GM04504 (cell line): ENCODE measurements at places on chromosomes 4 and X.

DNA sequence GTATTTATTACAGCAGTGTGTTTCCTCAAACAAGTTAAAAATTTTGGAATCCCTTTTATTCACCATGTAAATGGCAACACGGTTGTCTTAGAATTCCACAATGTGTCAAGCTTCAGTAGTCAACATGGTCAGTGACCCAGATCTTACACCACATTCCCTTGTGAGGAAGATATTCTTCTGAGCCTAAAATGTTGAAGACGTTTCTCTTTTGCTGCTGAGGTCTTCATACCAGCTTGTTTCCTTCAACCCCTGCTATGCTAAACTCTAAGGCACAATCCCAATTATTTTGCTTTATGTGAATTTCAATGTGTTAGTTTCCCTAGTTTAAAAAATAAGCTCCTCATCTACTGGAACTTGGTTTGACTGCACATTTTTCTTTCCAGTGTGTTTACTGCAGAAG is 17.6 kb upstream of the LDB2 start:
- no peak for DNase-seq

GRCh38 chr4:35038079-35038805 is 1206.1 kb downstream of the ARAP2 start:
- no peak for DNase-seq

- DNase-seq = no peak
These were observed 44.5 kb upstream of the TRIM2 start for GRCh38 chr4:153159728-153160221.

DNA sequence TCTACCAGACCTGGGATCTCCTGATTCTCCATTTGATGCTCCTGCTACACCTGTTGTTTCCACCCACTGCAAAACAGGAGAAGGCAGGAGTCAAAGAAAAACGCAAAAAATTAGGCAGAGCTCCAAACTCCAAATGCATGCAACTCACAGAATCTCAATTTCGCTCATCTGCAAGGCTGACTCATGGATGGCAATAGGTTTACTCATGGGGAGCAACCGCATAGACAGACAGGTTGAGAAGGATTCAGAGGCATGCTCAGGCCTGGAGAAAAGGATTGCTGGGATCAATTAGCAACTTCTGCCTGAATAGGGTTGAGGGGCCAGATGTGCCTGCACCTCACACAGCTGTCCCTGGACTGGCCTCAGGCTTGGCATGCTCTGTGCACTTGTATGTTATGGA is 231.0 kb downstream of the LDB2 start:
- peak; percentile 86 for DNase-seq

DNA sequence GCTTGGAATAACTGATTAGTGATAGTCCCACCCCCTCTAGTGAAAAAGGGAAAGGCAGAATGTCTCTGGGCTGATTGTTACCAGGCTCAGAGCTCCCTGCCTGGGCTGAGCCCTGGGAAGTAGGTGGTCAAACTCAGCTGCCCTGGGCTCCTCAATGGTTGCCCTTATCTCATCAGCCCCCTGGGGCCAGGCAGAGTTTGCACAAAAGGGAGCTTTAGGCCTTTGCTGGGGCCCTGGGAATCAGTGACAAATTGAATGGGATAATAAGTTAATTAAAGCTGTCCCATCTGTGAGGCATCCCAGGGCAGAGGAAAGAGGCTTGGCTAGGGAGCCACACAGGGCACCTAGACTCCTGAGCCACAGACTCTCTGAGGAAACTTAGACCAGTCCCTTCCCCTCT is 89.0 kb downstream of the EFNB1 start:
- no peak for DNase-seq

GRCh38 chr4:48979914-48980579 is 6.0 kb upstream of the CWH43 start:
- DNase-seq = no peak

DNA sequence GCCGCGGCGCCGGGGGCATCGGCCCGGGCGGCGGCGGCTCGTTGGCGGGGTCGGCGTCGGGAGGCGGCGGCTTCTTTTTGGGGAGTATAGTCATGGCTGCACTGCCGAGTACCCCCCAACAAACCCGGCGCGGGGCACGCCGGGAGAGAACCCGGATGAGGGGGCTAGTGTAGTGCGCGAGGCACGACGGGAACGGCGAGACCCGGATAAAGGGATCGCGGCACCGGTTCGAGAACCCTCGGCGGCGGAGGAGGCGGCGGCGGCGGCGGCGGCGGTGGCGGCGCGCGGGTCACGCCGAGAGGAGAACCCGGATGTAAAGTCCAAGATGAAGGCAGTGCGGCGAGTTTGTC is at the start of gene OTUD5:
OTUD5 (minus strand) TSS at position 131 of the 350 bp plus-strand sequence; CDS start at position 94, 37 bp downstream.
- no peak for DNase-seq

DNA sequence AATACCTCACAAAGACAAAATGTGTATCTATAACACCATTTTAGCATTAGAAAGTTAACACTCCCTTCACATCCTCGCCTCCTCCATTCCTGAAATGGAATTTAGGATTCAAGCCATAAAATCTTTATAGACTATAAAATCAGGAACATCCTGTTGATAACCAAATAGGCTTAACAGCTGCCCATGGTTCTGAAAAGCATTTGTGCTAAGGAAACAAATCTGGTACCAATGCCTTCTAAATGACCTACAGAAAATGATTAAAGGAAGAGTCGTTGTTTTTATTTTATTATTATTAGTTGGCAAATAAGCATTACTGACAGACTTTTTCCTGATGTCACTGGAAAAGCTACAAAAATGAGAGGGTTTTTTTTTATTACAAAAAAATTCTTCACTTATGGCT is 79.8 kb downstream of the PAPSS1 start:
- DNase-seq = no peak

DNA sequence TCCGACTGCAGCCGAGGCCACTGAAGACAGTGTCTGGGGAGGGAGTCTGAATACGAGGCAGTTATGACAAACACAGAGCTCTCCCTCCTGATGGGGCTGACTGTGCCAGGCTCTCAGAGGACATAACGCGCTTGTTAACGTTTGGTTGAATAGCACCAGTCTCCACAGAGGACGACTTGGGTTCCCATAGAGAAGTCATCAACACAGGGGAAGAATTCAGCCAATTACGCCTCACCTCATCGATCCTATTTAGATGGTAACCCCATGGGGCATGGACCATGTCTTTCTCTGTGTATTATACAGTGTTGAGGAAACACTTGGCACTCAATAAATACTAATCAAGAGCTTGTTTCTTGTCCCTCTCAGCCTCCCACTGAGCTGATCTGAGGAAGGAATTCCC is 642.6 kb upstream of the LCORL start:
- DNase-seq = no peak

GRCh38 chrX:153832728-153833127 is 2.4 kb upstream of the PDZD4 start:
- DNase-seq = no peak

DNA sequence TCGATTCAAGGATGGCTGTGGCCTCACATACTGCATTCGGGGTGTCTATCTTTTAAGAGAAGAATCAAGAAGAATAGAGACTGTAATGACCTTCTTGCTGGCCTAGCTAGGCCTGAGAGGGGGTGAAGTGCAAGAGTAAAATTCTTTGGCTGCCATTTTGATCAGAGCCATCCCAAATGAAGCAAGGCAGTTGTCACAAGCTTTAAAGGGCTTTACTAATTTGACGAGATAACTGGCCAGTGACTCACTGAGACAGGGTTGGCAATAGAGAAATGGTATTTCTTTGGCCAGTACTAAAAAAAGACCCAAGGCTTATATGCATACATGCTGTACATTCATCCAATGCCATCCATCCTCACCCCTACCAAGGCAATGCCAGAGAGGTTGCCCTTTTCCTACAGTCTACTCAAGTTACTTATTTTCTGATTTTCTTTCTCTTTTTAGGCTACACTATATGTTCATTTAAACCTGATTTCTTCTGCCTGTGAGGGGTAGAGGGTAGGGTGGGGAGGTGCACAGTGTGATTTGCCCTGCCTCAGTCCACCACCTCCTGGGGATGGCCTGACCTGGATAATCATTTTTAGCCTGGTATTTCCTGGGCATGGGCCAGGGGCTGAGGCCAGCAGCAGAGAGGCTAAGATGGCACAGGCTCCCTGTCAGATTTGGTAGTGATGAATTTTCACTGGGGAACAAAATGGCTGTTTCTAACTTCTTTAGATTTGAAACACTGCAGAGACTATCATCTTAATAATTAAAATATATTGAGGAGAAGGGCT is 32.2 kb downstream of the ATG4A start:
- DNase-seq = no peak

GRCh38 chr4:9919047-9919446 is 102.2 kb downstream of the SLC2A9 start:
- no peak for DNase-seq

DNA sequence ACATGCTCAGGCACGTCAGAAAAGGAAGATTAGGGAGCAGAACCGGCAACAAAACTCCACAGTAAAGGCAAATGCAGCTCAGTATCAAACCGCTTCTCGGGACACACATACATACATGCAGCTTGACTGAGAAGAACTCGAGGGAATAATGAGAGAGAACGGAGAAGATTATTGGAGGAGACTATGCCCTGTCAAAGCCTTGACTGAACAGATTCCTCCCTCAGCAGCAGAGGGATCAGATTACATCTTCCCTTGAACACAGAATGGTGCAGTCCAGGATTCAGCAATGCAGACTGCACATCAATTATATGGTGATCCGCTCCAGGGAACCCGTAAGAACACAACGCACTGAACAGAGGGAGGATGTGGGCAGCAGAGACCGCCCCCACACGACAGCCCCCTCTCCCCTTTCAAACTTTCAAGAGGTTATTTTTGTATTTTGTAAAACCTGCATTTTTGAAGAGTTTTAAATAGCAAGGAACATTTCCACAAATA is 183.2 kb downstream of the FBXW7 start:
- DNase-seq = peak; percentile 95

DNA sequence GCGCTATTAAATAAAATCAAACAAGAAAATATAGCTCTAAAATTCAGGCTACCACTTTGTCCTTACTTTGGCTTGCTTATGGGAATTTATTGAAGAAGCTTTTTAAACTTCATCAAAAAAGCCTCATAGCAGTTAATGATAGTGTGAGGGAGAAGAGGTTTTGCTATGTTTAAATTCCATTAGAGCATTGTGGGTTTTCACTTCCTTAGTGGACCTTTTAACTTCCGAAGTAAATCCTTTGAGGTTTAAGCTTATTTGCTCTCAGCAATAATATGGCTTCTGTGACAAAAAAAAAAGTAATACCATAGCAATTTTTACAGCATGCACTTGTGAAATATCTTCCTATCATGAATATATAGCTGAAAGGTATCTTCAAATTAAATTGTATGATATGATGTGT is 120.2 kb upstream of the NDST4 start:
- DNase-seq = no peak

DNA sequence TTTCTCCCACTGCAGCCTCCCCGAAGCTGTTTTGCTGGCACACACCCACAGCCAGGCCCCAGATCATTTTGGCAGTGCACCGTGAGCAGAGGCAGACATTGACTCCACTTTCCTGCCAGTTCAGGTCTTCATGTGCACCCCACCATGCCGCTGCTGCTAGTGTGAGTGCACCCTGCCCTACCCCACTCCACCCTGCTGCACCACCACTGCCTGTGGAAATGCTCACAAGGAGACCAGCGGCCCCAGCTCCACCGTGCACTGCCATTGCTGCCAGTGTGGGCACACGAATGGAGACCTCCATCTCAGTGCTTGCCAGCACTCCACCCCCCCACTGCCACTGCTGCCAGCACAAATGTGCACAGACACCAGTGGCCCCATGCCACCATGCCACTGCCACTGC is 277.6 kb upstream of the ZC4H2 start:
- DNase-seq = no peak
